ENCODE measurements at places on chromosomes 7 and 10. TPM values are rescaled to one million over a fixed set of nuclear protein-coding genes. Genes with fewer than 3 reads are reported as not detected.

DNA sequence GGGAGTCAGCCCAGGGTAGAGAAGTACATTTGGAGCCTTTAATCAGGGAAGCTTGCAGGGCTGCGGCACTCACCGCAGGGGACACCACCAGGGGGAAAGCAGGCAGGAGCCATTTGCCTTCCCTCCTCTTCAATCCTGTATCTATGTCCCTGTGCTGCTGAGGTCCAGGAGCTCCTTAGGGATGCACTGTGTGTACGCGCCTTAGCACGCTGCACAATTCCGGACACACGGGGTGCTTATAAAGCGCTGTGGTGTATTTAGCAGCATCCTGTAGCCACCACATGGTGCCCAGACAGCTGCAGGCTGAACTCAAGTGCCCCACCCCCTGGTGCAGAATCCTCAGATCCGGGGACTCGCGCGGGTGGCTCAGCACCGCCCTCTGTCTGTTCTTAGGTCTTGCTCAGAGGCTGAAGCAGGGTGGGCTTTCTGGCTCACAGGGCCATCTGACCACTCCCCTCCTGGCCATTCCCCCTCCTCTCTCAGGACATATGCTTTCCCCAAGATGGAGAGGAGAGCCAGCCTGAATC lies 421.4 kb downstream of the SDK1 start:
- peaks cover 7% of the 10 kb centered on the region for H3K27me3 ChIP-seq
- DNase-seq: no peak
- H3K4me1 ChIP-seq: no peaks in the 10 kb centered on the region
- H3K36me3 ChIP-seq: no peaks in the 10 kb centered on the region
- no peak overlapping the region for H3K4me3 ChIP-seq
- no peak overlapping the region for H3K27ac ChIP-seq

- H3K36me3 ChIP-seq: no peaks in the 10 kb centered on the region
- no peaks in the 10 kb centered on the region for H3K4me1 ChIP-seq
- no peak for DNase-seq
- no peaks in the 10 kb centered on the region for H3K27me3 ChIP-seq
- no peak overlapping the region for H3K27ac ChIP-seq
- H3K4me3 ChIP-seq: no peak overlapping the region
These were observed 279.4 kb downstream of the TNS3 start for GRCh38 chr7:47302560-47302959.

- no peaks in the 10 kb centered on the region for H3K4me1 ChIP-seq
- no peak overlapping the region for H3K4me3 ChIP-seq
- DNase-seq: peak; percentile 33
- H3K27me3 ChIP-seq: peaks cover 12% of the 10 kb centered on the region
- H3K27ac ChIP-seq: no peak overlapping the region
These were observed 282.9 kb downstream of the GRID1 start for GRCh38 chr10:86083664-86084175.

Gene SPRN
- total RNA-seq: not detected

Gene MYL10
- total RNA-seq: not detected

GRCh38 chr7:155922067-155922816 lies 110.0 kb upstream of the SHH start:
- H3K36me3 ChIP-seq: peaks cover 3% of the 10 kb centered on the region
- no peak for DNase-seq
- H3K4me1 ChIP-seq: no peaks in the 10 kb centered on the region
- no peak overlapping the region for H3K27ac ChIP-seq
- no peak overlapping the region for H3K4me3 ChIP-seq
- H3K27me3 ChIP-seq: no peaks in the 10 kb centered on the region

Gene EVX1
- total RNA-seq: not detected

DNA sequence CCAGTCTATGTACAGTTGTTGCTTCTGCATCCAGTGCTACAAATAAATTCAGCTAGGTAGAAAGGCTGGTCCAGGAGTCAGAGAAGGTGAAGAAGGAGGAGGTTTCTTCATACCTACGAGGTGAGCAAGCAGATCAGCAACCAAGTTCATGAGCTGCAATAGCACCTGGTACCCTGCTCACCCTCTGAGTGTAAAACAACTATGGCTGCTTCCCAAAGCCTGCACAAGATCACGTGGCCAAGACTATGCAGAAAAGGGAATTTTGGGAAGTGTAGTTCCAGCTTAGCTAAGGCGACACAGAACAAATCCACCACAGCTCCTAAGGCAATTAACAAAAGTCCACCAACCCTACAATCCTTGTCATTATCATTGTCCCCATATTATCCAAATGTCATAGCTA lies 95.9 kb upstream of the AUTS2 start:
- H3K4me3 ChIP-seq: no peak overlapping the region
- no peak overlapping the region for H3K27ac ChIP-seq
- H3K4me1 ChIP-seq: no peaks in the 10 kb centered on the region
- no peaks in the 10 kb centered on the region for H3K27me3 ChIP-seq
- H3K36me3 ChIP-seq: no peaks in the 10 kb centered on the region

DNA sequence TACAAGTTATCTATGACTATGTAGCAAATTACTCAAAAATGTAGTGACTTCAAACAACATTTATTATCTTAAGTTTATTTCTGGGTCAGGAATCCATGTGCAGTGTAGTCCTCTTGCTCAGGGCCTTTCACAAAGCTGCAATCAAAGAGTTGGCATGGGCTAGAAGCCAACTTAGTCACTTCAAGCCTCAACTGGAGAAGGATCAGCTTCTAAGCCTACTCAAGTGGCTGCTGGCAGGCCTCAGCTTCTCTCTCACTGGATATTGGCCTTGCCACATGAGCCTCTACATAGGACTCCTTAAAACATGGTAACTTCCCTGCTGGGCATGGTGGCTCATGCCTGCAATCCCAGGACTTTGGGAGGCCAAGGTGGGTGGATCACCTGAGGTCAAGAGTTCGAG lies 5.0 kb upstream of the NFE2L3 start:
- no peak overlapping the region for H3K4me3 ChIP-seq
- H3K27ac ChIP-seq: no peak overlapping the region
- peaks cover 2% of the 10 kb centered on the region for H3K36me3 ChIP-seq
- DNase-seq: no peak
- peaks cover 17% of the 10 kb centered on the region for H3K4me1 ChIP-seq

Gene ASB10
- not detected for total RNA-seq

GRCh38 chr10:97109547-97109946 lies 76.2 kb downstream of the SLIT1 start:
- peaks cover 5% of the 10 kb centered on the region for H3K4me1 ChIP-seq
- DNase-seq: no peak
- H3K27ac ChIP-seq: no peak overlapping the region
- no peaks in the 10 kb centered on the region for H3K36me3 ChIP-seq

DNA sequence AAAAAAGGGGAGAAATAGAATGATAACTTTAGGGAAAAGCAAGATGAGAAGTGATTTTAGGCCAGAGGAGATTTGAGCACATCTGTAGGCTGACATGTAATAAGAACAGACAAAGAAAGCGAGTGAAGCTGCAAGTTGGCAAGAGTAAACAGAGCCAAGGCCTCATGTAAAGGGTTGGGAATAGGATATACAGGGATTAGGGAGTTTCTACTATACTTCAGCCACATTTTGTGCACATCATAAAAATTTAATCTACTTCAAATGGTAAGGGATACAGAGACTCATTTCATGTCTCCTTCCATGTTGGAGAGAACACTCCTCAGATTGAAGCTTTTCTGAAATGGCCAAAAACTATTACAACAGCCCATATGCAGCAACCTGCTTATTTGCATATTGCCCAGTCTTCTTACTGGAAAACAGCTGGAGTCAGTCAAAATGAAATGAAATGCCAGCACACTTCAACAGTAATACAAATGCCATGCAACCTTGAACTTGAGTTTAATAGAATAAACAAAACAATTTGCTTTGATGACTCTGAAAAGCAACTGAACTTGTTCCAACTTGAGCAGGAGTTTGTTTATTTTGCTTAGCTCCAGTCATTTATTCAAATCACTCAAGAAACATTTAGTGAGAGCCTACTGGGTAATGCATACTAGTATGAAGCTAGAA lies 49.9 kb downstream of the NRCAM start:
- no peaks in the 10 kb centered on the region for H3K36me3 ChIP-seq
- no peak overlapping the region for H3K27ac ChIP-seq
- no peaks in the 10 kb centered on the region for H3K4me1 ChIP-seq
- no peak for DNase-seq
- H3K4me3 ChIP-seq: no peak overlapping the region

DNA sequence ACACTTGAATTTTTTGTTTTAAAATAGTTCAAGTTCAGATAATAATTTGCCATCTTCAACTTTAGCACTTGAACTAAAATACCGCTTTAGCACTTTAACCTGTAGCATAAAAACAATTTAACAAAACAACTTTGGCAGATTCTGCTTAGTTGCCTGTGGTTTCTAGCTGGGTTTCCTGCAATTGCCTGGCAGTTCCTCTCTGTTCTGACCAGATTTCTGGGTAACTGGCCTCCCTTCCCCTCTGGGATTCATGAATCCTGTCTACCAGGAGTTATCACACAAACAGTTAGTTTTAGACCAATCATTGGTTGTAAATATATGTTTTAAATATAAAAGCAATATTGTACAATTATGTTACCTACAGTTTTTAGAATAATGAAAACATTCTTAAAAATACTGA lies 89.8 kb upstream of the HDAC9 start:
- DNase-seq: no peak
- H3K27me3 ChIP-seq: no peaks in the 10 kb centered on the region
- no peak overlapping the region for H3K4me3 ChIP-seq
- H3K27ac ChIP-seq: no peak overlapping the region
- H3K36me3 ChIP-seq: no peaks in the 10 kb centered on the region
- H3K4me1 ChIP-seq: no peaks in the 10 kb centered on the region

DNA sequence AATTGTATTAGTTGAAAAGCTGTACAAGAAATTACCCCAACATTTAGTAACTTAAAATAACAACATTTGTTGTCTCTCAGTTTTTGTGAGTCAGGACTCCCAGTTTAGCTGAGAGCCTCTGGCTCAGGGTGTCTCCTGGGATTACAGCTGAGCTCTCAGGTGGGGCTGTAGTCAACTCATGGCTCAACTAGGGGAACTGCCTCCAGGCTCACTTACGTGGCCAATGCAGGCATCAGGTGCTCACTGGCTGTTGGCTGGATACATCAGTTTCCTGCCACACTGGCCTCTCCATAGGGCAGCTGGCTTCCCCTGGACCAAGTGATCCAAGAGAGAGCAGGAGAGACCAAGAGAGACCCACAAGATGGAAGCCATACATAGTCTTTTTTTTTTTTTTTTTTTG lies 17.5 kb downstream of the CCNY start:
- no peaks in the 10 kb centered on the region for H3K27me3 ChIP-seq
- H3K36me3 ChIP-seq: no peaks in the 10 kb centered on the region
- peaks cover 80% of the 10 kb centered on the region for H3K4me1 ChIP-seq
- H3K4me3 ChIP-seq: no peak overlapping the region
- DNase-seq: no peak
- no peak overlapping the region for H3K27ac ChIP-seq

DNA sequence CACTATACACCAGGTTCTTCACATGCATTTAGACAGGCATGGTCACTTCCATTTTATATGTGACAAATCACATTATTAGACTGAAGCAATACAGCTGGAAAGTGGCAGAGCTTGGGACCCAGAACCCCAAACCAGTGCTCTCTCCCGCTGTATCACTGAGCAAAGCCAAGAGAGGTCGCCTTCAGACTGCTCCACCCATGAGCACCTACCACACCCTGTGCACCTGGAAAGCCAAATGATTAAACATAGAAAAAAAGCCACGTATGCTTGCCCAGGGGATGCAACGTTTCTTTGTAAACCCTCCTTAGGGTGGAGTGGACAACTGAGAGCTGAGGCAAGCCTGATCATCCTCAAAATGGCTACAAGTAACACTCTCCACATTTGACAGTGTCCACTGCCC lies 72.5 kb downstream of the CCDC6 start:
- no peak overlapping the region for H3K27ac ChIP-seq
- peaks cover 22% of the 10 kb centered on the region for H3K36me3 ChIP-seq
- no peak for DNase-seq
- peaks cover 22% of the 10 kb centered on the region for H3K4me1 ChIP-seq
- no peak overlapping the region for H3K4me3 ChIP-seq
- no peaks in the 10 kb centered on the region for H3K27me3 ChIP-seq

DNA sequence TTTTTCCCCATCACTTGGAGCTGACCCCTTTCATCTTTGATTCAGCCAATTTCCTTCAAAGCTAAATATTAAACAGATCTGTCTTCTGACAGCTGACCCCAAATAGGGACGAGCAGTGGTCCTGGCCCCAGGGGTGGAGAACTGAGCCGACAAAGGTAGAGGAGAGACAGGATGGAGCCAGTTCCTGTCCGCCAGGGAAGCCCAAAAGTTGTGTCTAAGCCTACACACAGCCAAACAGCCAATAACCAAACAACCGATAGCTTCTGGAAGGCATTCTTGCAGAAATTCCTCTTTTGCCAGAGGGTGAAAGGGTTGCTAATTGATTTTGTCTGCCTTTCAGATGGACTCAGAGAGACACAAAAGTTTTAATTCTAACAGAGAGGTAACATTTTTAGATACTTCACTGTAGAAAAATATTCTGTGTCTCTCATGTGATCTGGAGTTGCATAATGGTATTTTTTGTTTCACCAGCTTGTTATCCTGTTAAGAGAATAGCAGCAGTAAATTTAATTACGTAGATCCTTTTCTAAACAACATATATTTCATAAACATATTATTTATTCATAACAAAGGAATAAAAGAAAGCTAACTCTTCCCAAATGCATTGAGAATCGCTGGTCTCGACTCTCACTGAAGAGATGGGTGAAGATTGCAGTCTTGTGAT lies 161.7 kb upstream of the LYZL1 start:
- H3K4me3 ChIP-seq: no peak overlapping the region
- peaks cover 8% of the 10 kb centered on the region for H3K27me3 ChIP-seq
- H3K27ac ChIP-seq: no peak overlapping the region
- no peaks in the 10 kb centered on the region for H3K4me1 ChIP-seq

GRCh38 chr7:139341776-139342226 lies 664 bp downstream of the FMC1 start:
- H3K4me3 ChIP-seq: peak overlapping the region; percentile 91
- peak overlapping the region; percentile 99 for H3K27ac ChIP-seq
- H3K4me1 ChIP-seq: peaks cover 21% of the 10 kb centered on the region
- H3K36me3 ChIP-seq: peaks cover 17% of the 10 kb centered on the region

- H3K4me1 ChIP-seq: peaks cover 4% of the 10 kb centered on the region
- no peaks in the 10 kb centered on the region for H3K27me3 ChIP-seq
- no peaks in the 10 kb centered on the region for H3K36me3 ChIP-seq
- no peak overlapping the region for H3K4me3 ChIP-seq
These were observed 86.2 kb upstream of the DYNC1I1 start for GRCh38 chr7:95686109-95686508.

- peaks cover 19% of the 10 kb centered on the region for H3K4me1 ChIP-seq
- no peak overlapping the region for H3K27ac ChIP-seq
- no peak for DNase-seq
- peaks cover 43% of the 10 kb centered on the region for H3K27me3 ChIP-seq
- H3K36me3 ChIP-seq: no peaks in the 10 kb centered on the region
These were observed 74.1 kb upstream of the KCNMA1 start for GRCh38 chr10:77711683-77712049.

DNA sequence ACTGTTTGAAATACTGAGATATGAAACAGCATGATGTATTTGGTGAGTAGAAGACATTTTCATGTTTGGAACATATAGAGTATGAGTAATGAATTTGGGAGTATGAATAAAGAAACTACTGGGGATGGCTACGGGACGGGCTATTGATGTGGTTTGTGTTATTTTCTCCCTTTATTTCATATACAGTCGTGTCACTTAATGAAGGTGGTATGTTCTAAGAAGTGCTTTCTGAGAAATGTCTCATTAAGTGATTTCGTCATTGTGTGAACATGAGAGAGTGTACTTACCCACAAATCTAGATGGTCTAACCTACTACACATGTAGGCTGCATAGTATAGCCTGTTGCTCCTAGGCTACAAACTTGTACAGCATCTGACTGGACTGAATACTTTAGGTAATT lies 106.3 kb downstream of the CCNY start:
- peaks cover 46% of the 10 kb centered on the region for H3K36me3 ChIP-seq
- H3K4me1 ChIP-seq: peaks cover 31% of the 10 kb centered on the region
- H3K4me3 ChIP-seq: no peak overlapping the region
- H3K27me3 ChIP-seq: no peaks in the 10 kb centered on the region
- DNase-seq: no peak

Gene CLIP2
- total RNA-seq: 1.9 TPM

Gene CREB5
- total RNA-seq: not detected

Gene C10orf120
- total RNA-seq: not detected

Gene OGDHL
- total RNA-seq: 0.35 TPM

Gene FAM25C
- not detected for total RNA-seq

Gene GATA3
- total RNA-seq: 61.5 TPM
